ENCODE measurements at places on chromosomes 1 and 21.
A peak's percentile ranks its signal among the peaks of the same experiment; 100 is the strongest.

GRCh38 chr1:18351735-18352134, 129.0 kb upstream of the KLHDC7A start:
- no peak for DNase-seq

GRCh38 chr1:8985915-8986813, 40.1 kb downstream of the SLC2A7 start:
- DNase-seq, result no peak

- DNase-seq, result no peak
These were observed 44.8 kb upstream of the KAZN start for GRCh38 chr1:14553711-14554110.

GRCh38 chr1:198575798-198576641, 35.5 kb upstream of the ATP6V1G3 start:
- no peak for DNase-seq

DNA sequence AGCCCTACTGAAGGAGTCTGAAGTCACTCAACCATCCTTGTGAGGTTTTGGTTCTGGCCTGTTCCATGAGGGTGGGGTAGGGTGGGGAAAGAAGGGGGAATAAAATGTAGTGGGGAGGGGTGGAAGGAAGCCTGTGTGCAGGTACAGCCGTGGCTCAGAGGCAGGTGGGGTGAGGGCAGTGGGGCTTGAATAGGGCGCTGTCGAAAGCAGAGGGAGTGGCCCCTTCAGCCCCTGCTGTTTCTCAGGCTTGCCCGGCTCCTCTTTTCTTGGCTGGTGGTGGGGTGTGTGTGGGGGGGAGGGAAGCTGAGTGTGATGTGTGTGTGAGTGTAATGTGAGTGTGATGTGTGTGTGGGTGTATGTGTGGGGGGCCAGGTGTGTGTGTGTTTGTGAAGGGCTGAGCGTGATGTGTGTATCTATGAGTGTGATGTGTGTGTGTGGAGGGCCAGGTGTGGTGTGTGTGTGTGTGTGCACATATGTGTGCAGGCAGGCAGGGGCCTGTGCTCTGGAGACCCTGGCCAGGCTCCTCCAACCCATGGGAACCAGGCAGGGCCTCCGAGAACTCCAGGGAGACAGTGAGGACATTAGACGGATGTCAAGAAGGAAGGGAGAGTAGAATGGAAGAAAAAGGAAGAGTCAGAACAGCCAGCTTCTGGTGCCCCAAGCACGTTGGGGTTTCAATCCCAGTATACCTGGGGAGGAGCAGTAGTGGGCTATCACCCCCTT, 9.0 kb downstream of the SOX13 start:
- no peak for DNase-seq

- no peak for DNase-seq
These were observed 2.6 kb downstream of the HDGF start for GRCh38 chr1:156748670-156749418.

DNA sequence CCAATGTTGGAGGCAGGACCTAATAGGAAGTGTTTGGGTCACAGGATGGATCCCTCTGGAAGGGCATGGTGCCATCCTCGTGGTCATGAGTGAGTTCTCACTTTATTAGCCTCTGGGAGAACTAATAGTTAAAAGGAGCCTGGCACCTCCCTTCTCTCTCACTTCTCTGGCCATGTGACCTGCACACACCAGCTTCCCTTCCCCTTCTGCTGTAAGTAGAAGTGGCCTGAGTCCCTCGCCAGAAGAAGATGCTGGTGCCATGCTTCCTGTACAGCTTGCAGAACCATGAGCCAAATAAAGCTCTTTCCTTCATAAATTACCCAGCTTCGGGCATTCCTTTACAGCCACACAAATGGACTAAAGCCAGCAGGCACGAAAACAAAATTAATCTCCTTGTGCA, 23.6 kb downstream of the ACOT7 start:
- DNase-seq, result no peak

DNA sequence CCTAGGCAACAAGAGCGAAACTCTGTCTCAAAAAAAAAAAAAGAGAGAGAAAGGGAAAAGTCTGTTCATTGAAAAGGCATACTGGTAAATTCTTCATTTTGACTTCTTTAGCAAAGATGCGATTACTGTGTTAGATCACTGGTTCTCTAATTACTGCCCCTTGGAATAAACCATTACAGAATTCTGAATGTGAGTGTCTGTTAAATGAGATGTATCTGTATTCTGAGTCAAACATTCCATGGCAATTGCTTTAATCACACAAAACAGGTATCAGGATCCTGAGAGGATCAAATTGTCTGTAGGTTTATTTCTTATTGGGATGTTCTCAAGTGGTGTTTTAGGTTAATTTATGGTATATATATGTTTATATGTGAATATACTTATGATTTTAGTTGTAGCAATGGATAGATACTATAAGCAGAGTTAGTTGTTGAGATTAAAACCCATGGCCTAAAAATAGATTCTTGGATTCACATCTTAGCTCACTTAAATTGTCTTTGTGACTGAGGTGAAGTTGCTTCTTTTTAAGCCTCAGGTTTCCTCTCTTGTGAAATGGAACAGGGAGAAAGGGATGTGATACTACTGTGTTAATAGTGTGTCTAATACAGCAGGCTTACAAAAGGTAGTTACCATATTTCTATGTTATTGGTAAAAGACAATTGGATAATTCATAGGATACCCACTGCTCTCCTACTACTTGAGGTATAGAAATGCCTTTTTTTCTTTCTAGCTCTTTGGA, 16.2 kb downstream of the SRRM1 start:
- no peak for DNase-seq

GRCh38 chr1:7145947-7146346, 360.7 kb downstream of the CAMTA1 start:
- DNase-seq, result no peak

DNA sequence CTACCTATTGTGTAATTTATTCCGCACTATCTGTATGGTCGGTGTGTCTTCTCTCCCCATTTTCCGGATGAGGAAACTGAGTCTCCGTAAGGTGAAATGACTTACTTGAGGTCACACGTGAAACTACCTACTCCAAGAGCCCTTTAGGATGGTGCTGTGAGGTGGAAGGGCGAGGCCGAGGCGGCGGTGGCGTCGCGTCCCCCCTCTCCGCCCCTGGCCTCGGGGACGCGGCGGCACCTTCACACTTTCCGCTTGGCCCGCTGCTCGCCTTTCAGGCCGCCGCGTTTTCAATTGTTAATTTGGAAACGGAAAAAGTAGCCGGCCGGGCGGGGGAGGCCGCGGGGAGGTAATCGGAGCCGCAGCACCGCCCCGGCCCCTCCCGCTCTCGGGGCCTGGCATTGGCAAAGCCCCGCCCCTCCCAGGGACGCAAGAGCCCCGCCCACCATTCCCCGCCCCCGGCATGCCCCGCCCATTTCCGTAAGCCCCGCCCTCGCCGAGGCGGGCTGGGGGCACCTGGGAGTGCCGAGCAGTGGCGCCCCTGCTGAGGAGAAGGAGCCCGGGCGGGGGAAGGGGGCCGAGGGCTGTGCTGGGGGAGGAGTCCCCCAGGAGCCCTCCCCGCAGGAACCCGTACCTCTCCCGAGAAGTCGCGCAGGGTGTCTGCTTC, 18.6 kb downstream of the KCNQ4 start:
- DNase-seq, result peak; percentile 32

DNA sequence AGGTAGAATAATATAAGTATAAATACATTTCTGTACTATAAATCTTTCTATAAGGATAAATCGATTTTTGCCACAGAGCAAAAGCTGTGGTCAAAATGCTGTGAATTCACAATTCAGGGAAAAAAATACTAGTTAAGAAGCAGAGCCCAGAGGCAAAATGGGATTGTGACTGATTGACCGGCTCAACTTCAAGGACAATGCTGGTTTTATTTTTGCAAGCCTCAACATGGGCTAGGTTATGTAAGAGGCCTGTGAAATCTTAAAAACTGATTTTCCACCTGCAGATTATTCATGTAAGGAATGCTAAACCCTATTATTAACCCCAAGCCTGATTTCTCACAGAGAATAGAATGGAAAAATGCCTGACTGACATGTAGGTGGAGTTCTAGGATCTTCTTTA, 155.1 kb downstream of the HHAT start:
- DNase-seq, result no peak

DNA sequence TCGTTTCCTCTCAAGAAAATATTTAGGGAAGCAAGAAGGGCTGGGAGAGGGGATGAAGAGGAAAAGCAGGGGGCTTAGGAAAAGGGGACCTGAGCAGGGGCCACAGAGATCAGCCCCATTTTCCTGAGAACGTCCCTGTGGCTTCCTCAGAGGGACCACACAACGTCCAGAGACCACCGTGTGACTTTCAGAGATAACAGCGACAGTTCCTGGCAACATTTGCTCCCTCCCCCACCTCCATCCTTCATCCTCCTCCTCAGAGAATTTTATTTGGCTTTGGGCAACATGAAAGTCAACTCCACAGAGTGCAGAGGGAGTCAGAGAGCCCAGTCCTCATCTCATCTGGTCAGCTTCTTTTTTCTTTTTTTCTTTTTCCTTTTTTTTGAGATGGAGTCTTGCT, 50.9 kb downstream of the RUNX1 start:
- DNase-seq, result no peak

DNA sequence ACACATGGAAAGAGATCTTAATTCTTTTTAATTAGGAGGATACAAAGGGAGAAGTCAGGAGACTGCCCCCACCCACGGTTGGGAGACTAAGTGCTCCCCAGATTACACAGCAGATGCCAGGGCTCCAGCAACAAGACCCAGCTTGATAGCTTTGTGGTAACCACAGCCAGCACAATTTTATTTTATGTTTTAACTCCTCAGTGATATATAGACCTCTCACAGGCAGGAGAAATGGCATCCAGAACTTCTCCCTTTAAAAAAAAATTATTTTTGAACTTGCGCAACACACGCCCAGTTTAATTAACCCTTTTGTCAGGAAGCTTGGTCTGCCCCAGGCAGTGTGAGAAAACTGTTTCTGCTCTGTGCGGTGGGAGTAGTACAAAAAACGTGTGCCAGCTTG, 62.6 kb upstream of the ACOT11 start:
- DNase-seq, result no peak

GRCh38 chr1:46176211-46176865, at the start of gene P3R3URF:
P3R3URF (minus strand) TSS chr1:46176488; CDS start chr1:46176471, 17 bp downstream.
- no peak for DNase-seq

DNA sequence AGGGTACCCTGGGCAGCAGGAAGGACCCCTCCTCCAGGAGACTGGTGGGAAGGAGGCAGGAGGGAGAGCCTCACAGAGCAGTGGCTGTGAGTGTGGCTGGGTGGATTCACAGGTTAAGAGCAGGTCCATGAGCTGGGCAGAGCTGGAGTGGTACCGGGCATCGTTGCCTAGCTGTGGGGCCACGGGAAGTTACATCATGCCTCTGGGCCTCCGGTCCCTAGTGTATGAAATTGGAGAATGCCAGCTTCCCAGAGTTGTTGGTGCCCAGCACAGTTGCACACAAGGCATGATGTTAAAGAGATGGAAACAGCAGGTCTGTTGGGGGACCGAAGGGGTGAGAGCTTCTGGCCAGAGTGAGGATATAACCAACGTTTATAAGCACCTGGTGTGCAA, 18.5 kb downstream of the FOXO6 start:
- no peak for DNase-seq

DNA sequence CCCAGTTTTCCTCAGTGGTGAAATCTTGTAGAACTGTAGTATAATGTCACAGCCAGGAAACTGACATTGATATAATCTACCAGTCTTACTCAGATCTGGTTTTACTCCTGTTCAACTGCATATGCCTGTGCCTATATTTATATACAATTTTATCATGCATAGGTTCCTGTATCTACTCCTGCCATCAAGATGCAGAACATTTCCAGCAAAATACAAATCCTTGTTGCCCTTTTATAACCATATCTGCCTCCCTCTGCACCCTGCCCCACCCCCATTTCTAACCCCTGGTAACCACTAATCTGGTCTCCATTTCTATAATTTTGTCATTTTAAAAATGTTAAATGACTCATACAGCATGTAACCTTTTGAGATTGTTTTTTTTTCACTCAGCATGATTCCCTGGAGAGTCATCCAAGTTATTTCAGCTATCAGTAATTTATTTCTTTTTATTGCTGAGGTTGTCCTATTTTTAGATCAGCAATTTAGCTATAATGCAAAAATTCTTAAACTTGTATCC, 8.1 kb downstream of the UTP25 start:
- DNase-seq, result no peak

DNA sequence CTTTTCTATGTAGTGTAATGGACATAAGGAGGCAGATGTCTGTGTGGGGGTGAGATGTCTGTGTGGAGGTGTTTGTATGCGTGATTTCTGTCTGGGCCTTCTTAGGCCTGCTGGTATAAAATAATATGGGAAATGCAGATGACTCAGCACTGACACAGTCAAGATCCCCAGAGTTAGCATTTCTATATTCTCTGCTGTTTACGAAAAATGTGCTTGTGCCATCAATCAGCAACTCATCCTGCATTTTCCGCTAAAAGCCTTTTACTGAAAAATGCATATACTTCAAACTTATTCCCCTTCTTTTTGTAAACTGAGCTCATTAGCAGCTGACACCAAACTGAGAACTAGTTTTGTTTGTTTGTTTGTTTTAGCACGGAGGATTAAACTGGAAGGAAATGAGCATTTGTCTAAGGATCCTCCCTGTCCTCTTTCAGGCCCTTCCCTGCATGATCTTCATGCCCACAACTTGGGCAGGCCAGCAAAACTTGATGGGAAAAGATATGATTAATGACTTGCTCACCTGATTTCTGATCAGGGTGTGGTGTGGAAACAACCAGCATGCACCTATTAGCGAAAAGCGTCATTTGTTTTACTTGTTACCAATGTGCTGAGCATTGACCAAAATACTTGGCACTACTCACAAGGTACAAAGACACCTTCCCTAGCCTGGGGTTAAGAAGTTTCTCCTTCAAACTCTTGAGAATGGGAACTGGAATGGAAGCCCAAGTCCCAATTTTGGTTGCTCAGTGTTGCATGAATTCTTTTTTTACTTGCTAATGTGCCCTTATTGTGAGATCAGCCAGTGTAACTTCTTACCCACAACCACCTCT, 77.4 kb downstream of the NDUFS5 start:
- DNase-seq, result no peak
